ENCODE measurements at places on chromosomes 6 and 20.

DNA sequence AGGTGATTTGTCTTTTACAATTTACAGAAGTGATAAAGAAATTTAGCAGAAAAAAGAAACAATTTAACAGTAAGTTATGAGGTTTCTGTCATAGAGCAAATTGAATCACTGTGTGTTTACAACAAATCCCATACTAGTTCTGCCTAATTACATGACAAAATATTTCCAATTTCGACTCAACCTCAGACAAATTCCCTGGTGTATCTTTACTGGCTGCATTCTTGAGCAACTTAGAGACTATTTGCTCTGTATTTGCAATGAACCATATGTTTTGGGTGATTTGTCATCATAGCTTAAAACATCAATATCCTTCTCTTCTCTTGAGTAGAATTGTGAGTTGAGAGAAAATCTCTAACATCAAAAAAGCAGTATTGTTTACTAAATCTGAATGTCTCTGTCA, 128.7 kb downstream of the SIM1 start:
- no peak for DNase-seq

GRCh38 chr6:106539936-106540335, 89.4 kb downstream of the RTN4IP1 start:
- DNase-seq: no peak

GRCh38 chr20:36097337-36098151, 57.0 kb upstream of the EPB41L1 start:
- no peak for DNase-seq

DNA sequence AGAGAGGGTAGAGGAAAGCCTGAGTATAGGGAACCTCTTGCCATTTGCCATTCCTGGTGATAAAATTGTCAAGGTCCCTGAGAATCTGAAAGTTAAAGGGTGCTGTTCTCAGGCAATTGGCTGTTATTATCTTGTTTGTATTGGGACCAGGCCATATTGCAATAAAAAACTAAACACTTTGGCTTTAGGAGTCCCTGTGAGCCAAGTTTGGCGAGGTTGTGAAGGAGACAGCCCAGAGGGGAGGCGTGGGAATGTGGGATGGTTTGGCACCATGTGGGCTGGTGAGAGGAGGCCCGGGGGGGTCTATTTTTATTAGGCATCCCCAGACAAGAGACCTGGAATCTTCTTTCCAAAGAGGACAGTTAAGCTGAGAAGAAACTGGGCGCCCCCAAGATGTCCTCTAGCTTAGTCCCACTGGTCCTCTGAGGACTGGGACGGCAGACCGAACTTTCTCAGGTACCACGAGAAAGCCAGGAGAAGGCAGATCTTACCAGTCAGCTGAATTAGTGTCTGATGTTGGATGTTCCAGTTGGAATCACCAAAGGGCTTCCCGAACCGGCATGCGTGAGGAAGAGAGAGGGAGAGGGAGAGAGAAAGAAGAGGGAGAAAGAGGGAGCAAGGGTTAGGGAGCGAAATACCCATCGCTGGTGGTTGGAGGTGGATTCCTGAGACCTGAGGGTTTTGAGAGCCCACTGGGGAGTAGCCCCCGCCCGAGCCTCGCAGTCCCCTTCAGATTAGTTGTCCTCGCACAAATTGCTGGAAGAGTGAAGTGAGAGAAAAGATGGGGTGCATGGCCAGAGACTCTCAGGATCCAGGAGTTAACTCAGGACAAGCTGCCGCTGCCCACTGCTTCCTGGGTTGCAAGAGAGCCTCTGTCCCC, 24.4 kb downstream of the DYNLT1 start:
- no peak for DNase-seq
